Activated CD4-positive, alpha-beta T cell treated with anti-CD3 and anti-CD28 coated beads, Interleukin-2, Interleukin-4, amounts not matched to agents 100 ng/mL and 50 ng/mL, durations not matched to agents 16 hours and 8 hours (primary cell): ENCODE measurements at places on chromosomes 1 and 21.

DNA sequence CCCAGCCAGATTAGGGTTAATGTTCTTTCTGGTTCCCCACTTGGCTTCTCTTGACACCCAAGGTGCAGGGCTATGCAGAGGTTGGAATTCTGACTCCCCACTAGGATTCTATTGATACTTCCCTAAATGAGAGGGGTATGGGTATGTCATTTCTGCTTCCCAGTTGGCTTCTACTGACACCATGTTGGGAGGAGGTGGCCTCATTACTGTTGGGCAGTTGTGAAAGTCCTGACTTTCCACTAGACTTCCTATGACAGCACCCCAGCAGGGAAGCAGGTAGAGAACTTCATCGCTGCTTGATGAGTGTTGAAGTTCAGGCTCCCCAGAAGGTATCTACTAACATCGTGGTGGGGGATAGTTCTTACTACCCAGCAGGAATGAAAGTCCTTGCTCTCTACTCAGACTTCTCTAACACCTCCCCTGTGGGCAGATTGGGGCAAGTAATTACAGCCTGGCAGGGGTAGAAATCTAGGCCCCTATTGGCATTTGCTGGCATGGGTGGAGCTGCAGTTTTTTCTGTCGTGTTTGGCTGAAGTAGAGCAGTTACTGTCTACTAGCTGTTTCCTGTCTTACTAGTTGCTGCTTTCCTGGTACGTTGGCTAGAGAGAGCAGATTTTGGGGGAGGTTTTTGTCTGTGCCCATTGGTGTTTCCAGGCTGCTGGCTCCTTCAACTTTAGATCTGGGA is 41.5 kb downstream of the ZYG11B start:
- no peak for DNase-seq

DNA sequence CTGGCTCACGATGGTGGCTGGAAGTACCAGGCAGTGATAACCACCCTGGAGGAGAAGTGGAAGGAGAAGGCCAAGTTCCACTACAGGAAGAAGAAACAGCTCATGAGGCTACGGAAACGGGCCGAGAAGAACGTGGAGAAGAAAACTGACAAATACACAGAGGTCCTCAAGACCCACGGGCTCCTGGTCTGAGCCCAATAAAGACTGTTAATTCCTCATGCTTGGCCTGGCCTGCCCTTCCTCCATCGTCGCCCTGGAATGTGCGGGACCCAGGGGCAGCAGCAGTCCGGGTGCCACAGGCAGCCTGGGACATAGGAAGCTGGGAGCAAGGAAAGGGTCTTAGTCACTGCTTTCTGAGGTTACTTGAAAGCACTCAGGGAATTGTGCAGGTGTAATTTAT is 10.8 kb downstream of the IL24 start:
- no peak for DNase-seq

DNA sequence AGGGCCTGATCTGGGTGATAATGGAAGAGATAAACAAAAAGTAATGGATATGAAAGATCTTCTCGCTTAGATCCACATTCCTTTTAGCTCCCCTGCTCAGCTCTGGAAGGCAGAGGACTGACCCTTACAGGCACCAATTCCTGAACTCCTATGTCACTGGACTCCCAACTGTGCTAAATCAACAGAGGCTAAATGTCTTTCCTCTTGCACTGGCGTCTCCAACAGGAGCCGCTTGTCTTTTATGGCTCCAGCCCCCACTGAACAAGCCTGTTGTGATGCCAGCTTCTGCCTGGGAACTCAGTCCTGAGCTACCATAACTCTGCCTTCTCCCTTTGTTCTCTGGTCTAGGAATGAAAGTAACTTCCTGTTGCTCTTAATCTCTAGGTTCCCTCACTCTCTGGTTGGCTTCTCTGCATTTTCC is 142.1 kb upstream of the COL11A1 start:
- no peak for DNase-seq

DNA sequence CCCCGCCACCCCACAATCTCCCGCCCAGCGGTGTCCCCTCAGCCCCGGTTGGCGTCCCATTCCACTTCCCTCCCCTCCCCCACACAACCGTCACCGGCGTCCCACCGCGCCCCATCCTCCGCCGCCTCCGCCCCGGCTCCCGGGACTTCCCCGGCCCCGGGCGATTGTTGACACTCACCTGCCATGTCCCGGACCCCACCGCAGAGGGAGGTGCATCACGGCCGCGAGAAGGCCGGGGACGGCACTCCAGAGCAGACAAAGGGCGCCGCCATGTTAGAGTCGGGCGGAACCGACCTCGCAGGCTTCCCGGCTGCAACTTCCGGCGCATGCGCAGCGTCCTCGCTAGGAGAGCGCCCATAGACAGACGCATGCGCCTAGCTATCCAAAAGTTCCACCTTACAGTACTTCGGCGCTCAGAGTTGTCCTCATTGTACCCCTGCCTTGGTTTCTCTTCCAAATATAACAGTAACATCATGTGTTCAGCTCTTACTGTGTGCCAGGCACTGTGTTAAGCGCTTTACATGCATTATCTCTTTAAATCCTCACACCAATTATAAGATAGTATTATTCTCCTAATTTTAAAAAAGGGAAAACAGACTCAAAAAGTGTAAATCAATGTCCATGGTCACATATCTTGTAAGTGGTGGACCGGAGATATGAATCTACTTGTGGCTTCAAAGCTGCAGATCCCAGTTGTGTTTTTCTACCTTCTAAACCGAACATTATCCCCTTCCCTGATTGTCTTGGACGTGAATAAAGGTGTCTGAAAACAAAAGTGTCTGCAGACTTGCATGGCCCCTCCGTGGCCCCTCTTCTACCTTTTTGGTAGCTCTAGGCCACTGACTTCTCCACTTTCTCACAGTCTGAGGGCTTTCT is at the start of gene ZBTB17:
TSS of gene ZBTB17 (minus strand) at position 297 of the 876 bp plus-strand sequence. CDS start 27,606 bp downstream, outside the sequence.
- peak; percentile 95 for DNase-seq

DNA sequence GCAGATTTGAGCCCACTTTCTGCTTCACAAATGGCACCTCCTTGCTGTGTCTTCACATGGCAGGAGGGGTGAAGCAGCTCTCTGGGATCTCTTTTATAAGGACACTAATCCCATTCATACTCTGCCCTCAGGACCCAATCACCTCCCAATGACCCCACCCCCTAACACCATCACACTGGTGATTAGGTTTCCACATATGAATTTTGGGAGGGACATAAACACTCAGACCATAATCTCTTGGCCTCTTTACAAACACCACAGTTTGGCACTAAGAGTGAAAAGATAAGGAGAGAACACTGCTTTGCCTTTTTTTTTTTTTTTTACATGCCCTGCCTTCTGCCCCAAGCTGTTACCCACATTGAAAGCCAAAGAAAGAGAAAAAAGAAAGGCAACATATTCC is 166.2 kb upstream of the NFIA start:
- no peak for DNase-seq

GRCh38 chr1:89512996-89513720 is 11.5 kb upstream of the LRRC8B start:
- no peak for DNase-seq

DNA sequence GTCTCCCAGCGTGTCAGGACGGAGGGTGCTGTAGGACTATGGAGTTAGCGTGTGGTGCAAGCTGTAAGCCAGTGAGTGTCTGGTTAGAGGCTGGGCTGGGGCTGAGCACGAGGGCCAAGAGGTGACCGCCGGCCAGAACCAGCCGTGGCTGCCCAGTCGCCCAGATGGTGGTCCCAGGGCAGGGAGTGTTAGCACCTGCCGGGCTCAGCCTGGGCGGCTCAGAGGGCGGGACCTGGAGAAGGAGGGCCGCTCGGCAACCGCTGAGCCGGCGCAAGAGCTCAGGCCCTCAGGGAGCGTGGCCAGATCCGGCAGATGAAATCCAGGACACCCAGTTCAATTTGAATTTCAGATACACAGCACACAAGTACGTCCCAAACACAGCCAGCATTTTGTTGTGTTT is 87.9 kb downstream of the PRDM16 start:
- DNase-seq = no peak
